ENCODE measurements at places on chromosomes 4 and X. TPM values are rescaled to one million over a fixed set of nuclear protein-coding genes. Genes with fewer than 3 reads are reported as not detected.

DNA sequence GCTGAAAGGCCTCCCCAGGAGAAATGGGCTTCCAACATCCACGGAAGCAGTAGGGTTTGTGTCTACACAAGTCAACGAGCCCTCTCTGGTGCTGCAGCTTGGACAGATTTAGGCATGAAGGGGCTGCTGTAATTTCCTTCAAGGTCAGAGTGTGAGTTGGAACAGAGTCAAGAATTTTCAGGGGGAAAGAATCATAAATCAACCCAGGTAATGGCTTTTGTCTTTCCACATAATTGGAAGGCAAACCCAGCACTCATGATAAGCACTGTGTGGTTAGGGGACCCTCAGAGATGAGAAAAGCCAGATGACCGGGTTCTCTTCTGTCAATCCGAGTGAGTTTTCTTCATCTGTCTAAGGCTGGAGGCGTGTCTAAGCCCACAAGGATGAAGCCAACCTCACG, 78.6 kb upstream of the MXRA5 start:
- H3K4me1 ChIP-seq: no peaks in the 10 kb centered on the region
- no peak overlapping the region for H3K4me3 ChIP-seq
- H3K36me3 ChIP-seq: no peaks in the 10 kb centered on the region
- H3K27ac ChIP-seq: no peak overlapping the region
- H3K27me3 ChIP-seq: no peaks in the 10 kb centered on the region

DNA sequence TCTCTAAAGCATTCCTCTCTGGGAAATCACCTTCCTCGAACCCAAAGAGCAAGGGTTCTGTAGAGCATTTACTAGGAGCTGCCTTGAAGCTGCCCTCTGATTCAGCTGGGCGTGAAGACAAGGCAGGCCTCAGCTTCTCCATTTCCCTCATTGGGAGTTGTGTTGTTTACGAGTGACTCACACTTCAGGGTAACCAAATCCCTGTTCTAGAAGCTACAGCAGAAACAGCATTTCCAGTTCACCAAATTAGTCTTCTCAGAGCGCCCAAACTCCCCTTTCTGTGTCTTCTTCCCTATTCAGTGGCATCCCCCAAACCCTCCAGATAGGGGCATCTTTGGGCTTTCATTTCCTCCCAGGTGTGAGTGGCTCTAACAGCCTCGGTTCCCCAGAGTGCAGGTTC, 863 bp upstream of the XPNPEP2 start:
- H3K27me3 ChIP-seq: no peaks in the 10 kb centered on the region
- no peak overlapping the region for H3K27ac ChIP-seq
- no peak for DNase-seq
- no peaks in the 10 kb centered on the region for H3K4me1 ChIP-seq

- no peak overlapping the region for H3K27ac ChIP-seq
- no peaks in the 10 kb centered on the region for H3K27me3 ChIP-seq
- H3K4me3 ChIP-seq: no peak overlapping the region
- DNase-seq: no peak
- no peaks in the 10 kb centered on the region for H3K4me1 ChIP-seq
- H3K36me3 ChIP-seq: no peaks in the 10 kb centered on the region
Observed at GRCh38 chrX:102345916-102346315, 93.9 kb downstream of the NXF2B start.

GRCh38 chr4:6715704-6716017, 313 bp upstream of the BLOC1S4 start:
- H3K27ac ChIP-seq: no peak overlapping the region
- H3K36me3 ChIP-seq: no peaks in the 10 kb centered on the region
- no peak overlapping the region for H3K4me3 ChIP-seq
- peaks cover 7% of the 10 kb centered on the region for H3K4me1 ChIP-seq
- no peak for DNase-seq

DNA sequence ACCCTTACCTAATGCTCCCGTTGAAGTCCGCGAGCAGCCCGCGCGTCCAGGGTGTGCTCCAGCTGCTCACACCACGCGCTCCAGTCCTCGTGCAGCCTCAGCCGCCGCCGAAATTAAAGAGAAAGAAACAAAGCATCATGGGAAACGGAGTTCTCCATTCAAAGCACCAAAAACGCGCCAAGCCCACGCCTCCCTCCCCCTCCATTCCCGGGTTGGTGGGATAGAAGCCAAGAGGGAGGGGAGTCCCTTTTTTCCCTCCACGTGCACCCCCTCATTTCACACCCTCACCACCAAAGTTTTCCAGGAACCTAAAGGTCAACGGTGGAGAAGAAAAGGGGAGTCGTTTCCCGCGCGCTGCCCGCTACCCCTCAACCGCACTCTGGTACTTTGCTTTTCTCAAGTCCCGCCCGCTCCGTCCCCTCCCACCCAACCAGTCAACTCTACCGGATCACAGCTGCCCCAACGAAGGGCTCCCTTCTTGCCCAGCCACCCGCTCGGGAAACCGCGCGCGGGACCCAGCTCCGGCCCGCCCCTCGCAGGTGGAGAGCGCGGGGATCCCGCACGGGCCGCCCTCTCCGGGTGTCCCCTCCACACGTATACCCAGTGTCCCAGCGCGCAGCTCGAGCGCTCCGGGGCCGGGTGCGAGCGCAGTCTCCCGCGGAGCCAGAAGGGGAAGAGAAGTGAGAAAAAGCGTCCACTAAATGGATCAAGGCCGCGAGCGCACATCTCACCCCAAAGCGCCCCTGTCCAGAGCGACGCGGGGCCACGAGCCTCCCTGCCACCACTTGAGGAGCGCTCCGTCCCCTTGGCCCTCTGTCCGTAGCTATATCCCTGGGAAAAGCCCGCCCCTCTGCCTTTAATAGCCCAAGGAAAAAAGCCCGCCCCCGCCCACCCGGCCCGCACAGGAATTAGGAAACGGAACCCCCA, 65.1 kb upstream of the CCDC160 start:
- DNase-seq: no peak
- H3K4me3 ChIP-seq: no peak overlapping the region
- no peaks in the 10 kb centered on the region for H3K36me3 ChIP-seq

- H3K27ac ChIP-seq: no peak overlapping the region
- H3K4me3 ChIP-seq: no peak overlapping the region
- H3K27me3 ChIP-seq: no peaks in the 10 kb centered on the region
- no peak for DNase-seq
- no peaks in the 10 kb centered on the region for H3K4me1 ChIP-seq
Observed at GRCh38 chr4:176601124-176601523, 191.6 kb downstream of the VEGFC start.

GRCh38 chr4:187827631-187828030, 167.9 kb upstream of the ZFP42 start:
- no peak overlapping the region for H3K4me3 ChIP-seq
- H3K4me1 ChIP-seq: no peaks in the 10 kb centered on the region

Gene FGD1
- 0.08 TPM for total RNA-seq

Gene GPR82
- 0.13 TPM for total RNA-seq

Gene DCAF16
- 30.1 TPM for total RNA-seq

Gene RHOH
- total RNA-seq: 65.7 TPM

Data from GM12878 (cell line).